ENCODE measurements at places on chromosomes 1 and 21.

GRCh38 chr1:200880212-200880611 is 7.4 kb downstream of the GPR25 start:
- DNase-seq = no peak

DNA sequence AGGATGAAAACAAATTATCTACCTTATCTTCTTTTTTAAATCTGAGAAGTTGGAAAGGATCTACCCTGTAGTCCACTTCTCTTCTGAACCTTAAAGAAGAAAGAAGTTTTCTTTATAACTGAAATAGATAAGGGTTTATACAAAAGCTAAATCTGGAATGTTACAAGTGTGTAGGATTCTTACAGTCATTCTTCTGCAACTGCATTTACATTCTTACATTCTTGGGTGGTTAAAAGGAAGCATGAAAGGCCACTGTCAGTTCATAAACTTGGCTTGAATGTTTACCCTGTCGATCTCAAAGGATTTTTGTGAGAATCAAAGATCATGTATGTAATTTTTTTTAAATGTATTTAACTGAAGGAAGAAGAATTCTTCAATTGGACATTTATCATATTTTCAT is 142.1 kb upstream of the BRINP3 start:
- no peak for DNase-seq

DNA sequence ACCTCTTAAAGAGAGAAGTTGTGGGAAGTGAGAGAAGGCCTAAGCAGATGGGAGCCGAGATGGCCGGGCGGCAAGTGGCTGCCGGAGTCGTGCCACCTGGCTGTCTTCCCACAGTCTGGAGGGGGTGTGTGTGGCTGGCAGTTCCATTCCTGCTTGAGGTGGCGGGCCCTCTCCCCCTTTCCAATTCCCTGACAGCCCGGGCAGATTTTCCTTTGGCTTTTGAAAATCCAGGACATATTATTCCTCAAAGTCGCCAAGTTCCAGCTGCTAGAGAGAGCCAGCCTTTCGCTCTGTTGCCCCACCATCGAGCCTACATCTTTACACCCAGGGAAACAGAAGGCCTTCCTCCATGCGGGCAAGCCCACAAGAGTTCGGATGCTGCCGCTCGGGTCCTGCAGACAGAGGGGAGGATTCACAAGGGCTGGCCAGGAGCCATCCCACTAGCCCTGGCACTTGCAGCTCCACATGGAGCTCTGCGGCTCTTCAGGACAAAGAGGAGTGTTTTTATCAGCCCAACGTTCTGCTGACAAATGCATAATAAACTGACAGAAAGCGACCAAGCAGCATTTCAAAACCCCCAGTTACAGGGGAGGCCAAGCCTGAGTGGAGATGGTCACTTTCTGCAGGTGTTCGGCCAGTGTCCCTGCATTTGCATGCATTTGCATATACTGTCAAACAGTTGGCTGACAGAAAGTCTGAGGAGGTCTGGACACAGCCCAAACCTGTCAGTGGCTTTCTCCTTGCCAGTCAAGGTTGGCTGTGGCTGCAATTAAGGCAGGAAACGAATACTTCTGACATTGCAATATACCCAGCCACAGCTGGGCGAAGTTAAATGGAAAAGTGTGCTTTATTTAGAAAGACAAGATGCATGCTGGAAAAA is 45.9 kb downstream of the OLIG1 start:
- no peak for DNase-seq

- no peak for DNase-seq
These were observed 52.2 kb downstream of the KIRREL1 start for GRCh38 chr1:158045639-158046038.

GRCh38 chr1:153308540-153308939 is 4.2 kb downstream of the PGLYRP3 start:
- no peak for DNase-seq

GRCh38 chr1:95168761-95169351 is 51.7 kb downstream of the TLCD4 start:
- peak; percentile 20 for DNase-seq

DNA sequence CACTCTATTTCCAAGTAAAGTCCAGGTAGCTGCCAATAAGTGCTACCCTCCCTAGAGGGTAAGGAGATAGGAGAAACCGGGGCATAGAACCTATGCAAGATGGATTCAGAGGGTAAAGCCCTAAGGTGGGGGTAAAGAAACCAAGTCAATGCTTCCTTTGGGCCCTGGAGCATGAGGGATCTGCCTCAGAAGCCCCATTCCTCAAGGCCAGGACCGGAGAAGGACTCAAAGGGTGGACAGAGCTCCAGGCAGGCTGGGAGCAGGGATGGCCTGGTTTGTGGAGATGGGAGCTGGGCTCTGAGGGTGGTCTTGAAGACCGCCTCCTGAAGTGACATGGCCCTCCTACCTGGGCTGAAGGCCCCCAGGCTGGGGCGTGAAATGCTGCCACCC is 3.9 kb downstream of the EPHA2 start:
- DNase-seq = no peak

GRCh38 chr1:230345139-230345885 is 80.8 kb downstream of the PGBD5 start:
- DNase-seq = no peak

- DNase-seq = no peak
These were observed 29.5 kb upstream of the SH3D21 start for GRCh38 chr1:36276688-36277087.

- no peak for DNase-seq
These were observed 172.0 kb downstream of the LRRC40 start for GRCh38 chr1:70033266-70033873.

DNA sequence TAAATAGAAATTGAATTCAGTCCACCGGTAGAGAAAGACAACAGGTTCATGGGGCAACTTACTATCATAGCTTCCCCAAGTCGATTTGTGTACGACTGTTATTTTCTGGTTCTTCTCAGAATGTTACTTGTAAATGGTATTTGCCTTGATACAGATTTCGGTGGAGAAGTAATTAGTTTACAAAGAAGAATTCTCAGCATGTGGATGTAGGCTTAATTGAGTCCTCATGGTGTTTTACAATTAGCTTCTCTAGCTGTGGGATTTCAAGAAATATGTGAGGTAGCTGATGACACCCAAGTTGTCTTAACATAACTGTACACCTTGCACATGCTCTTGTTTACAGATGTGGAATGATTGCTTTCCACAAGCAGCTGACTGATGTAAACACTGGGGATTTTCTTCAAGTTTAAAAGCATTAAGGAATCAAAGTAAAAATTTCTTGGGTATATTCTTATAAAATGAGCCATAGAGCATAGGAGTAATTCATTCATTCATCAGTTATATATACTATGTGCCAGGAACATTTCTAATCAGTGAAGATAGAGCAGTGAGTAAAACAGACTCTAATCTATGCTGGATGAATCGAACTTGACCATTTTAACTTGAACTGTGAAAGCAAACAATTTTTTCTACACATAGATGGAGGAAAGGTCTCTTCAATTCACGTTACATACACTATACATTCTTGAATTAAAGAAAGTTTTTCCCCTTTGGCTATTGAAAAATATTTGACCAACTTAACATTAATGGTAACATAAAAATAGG is 1.4 kb downstream of the MACO1 start:
- peak; percentile 28 for DNase-seq

- no peak for DNase-seq
These were observed 270.9 kb downstream of the CHRM3 start for GRCh38 chr1:239657291-239657690.

DNA sequence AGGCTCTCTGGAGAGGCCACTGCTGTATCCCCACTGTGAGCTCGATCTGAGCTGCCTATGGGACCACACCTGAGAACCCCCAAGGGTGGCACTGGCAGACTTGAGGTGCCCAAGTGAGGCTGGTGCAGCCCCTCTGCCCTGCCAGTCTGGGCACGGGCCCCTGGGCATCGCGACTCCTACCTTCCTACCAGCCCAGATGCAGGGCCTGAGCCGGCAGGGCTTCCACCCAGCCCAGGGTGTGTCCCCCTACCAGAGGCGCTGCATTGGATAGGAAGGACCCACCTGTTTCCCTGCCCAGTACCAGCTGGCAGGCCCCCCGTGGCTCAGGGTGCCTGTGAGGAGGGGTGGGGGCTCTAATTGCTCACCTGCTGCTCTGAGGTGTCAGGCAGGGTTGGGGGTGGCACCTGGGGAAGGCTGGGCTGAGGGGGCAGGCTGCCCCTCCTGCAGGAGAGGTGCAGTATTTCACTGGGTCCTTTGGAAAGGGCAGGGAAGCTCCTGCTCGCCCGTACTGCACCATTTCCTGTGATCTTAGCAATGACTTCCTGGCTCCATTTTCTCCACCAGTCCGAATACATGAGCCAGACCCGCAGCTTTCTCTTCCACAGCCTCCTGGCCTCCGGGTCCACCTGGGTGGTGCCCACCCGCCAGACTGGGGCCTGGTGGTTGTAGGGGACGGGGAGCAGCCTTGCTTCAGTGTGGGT is 11.8 kb downstream of the TP73 start:
- no peak for DNase-seq

- peak; percentile 31 for DNase-seq
These were observed 4.2 kb upstream of the SIPA1L2 start for GRCh38 chr1:232634096-232634495.

DNA sequence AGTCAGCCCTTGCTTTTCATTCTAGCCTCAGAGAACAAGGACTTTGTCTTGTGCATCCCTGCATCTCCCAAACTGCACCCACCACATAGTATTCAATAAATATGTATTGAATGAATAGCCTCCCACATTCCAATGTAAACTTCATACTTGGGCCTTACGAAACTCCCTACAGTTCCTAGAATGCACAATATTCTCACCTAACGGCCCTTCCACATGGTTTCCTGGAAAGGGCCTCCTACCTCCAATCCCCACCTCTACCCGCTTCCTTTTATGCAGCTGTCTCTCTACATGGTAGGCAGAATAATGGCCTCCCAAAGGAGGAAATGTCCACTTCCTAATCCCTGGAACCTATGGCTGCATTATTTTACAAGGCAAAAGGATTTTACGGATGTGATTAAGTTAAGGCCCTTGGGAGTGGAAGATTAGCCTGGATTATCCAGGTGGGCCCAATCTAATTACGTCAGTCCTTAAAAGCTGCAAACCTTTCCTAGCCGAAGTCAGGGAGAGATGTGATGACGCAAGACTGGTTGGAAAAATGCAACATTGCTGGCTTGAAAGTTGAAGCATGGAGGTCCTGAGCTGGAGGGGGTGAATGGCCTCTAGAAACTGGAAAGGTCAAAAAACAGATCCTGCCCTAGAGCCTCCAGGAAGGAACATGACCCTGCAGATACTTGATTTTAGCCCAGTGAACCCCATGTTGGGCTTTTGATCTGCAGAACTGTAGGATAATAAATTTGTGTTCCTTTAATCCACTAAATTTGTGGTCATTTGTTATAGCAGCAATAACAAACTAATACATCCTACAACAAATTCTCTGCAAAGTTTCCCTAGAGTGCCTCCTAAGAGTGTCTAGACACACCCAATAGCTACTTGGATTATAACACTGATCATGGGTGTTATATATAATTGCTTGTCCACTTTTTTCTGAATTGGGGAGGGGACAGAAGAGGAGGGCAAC is 5.2 kb upstream of the PIK3C2B start:
- DNase-seq = no peak

- DNase-seq = peak; percentile 43
These were observed 64.2 kb downstream of the ETS2 start for GRCh38 chr21:38869946-38870345.

DNA sequence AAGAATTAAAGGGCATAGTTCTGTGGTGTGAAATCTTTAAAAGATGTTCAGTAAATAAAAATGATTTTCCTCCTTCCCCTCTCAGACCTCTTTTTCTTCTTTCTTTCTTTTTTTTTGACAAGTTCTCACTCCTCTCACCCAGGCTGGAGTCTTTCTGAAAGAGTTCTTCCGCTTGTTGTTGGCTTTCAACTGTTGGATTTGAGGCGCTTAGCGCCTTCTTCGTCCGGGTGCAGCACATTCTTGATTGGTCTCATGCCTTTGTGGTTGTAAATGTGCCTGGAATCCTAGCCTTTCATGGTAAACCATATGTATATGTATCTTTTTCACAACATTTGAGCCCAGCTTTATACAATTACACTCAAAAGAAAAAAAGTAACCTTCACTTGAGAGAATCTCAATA is 980 bp upstream of the METTL18 start:
- DNase-seq = peak; percentile 73

GRCh38 chr1:201190624-201191051 is at the start of gene IGFN1:
Gene IGFN1, plus strand, starts transcription at chr1:201190824. Its CDS starts 2,470 bp downstream, at chr1:201193294.
- DNase-seq = no peak

DNA sequence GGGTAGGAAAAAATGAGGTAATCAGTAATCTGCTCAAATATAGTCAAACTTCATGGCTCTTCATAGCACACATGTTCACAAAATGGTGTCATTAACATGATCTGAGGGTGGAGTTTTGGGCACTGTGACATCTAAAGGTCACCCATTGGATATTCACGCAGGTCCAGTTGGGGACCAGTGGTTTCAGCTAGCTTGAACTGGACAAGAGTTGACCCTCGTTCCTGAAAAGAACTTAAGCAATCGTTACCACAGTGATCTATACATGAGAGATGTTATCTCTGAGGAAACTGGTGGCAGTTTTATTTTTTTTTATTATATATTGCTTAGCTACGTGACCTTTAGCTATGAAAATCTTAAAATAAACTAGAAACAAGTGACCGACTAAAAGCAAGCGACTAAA is 3.0 kb upstream of the OR2C3 start:
- peak; percentile 69 for DNase-seq

GRCh38 chr1:244615301-244615700 is 37.6 kb upstream of the DESI2 start:
- peak; percentile 10 for DNase-seq

GRCh38 chr1:65039066-65039465 is 72.7 kb upstream of the JAK1 start:
- DNase-seq = peak; percentile 39

DNA sequence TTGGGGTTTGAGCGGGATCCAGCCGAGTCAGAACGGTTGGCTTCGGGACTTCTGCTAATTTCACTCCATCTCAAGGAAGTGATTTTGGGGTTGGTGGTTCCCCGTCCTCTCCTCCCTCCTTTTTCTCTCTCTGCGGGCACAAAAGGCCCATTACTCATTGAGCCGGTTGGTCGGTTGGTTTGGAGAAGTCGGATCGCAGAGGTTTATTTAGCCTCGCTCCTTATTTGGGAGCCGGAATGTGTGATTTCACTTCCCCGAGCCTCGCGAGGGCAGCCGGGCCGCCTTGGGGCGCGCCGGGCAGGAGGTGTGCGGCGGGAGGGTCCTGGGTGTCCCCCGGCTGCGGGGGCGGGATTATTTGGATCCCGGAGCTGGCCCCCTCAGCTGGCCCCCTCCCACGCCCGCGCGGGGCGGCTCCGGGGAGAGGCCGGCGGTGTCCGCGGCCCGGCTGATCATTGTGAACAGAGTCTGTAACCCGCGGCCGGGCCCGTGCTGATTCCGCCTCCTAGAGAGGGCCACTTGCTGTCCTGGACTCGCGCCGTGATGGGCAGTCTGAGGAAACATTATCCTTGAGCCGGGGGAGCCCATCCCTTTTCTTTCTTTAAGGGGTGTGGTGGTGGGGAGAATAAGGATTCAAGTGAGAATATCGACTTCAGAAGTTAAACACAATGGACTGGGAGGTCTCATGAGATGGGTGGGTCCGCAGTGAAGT is 1.2 kb downstream of the MAPKAPK2 start:
- peak; percentile 86 for DNase-seq
